ENCODE measurements at places on chromosomes 2 and 18.

- DNase-seq: no peak
Observed at GRCh38 chr18:76435316-76435989, 59.6 kb downstream of the ZNF516 start.

- no peak for DNase-seq
Observed at GRCh38 chr2:241265506-241265905, 50.0 kb downstream of the HDLBP start.

- peak; percentile 37 for DNase-seq
Observed at GRCh38 chr2:1769703-1770422, 25.5 kb upstream of the PXDN start.

DNA sequence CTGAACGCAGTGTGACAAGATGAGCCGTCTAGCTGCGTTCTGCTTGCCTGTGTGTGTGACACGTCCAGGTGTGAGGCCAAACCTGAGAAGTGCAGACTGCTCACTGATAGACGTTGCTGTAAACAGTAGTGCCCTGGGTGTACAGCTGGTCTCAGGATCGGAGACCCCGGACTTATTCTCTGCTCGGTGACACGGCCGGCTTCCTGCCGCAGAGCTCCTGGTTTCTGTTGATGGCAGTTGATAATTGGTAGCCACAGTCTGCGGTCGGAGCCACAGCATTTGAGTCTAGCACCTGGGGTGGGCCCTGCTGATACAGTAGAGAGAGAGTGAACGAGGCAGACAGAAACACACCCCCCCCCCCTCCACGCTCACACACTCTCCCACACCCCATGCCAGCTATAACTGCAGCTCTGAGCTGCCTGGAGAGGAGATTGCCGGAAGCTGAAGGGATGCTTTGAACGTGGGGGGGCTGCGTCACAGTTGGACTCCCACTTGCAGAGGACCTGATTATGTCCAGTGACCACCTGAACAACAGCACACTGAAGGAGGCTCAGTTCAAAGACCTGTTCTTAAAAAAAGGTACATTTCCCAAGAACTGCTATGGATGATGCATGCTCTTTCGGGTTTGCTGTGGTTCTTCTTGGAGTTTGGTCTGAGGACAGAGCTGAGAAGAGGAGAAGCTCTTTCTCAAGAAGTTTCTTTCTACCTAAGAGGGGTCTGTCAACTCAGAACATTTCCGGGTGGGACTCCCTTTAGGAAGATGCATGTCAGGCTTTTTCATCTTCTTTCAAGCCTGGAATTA lies 114.0 kb downstream of the FAM210A start:
- peak; percentile 56 for DNase-seq

- DNase-seq: no peak
Observed at GRCh38 chr18:5214583-5215351, 17.7 kb upstream of the AKAIN1 start.

DNA sequence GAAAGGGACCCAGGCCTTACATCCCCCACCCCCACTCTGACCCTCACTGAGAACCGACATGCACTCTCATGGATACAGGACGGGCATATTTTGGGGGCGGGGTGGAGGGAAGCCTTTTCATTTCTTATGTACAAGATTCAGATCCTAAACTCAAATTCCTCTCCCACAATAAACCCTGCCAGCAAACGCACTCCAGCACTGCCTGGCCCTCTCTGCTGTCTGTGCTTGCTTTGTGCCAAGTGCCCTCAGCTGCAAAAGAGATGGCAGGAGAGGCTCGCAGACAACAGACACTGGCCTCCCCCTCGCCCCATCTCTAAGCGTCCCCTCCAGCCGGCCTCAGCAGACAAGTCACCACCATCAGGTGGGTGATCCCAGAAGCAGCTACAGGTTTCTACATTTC lies 42.4 kb downstream of the FAM168B start:
- DNase-seq: no peak

DNA sequence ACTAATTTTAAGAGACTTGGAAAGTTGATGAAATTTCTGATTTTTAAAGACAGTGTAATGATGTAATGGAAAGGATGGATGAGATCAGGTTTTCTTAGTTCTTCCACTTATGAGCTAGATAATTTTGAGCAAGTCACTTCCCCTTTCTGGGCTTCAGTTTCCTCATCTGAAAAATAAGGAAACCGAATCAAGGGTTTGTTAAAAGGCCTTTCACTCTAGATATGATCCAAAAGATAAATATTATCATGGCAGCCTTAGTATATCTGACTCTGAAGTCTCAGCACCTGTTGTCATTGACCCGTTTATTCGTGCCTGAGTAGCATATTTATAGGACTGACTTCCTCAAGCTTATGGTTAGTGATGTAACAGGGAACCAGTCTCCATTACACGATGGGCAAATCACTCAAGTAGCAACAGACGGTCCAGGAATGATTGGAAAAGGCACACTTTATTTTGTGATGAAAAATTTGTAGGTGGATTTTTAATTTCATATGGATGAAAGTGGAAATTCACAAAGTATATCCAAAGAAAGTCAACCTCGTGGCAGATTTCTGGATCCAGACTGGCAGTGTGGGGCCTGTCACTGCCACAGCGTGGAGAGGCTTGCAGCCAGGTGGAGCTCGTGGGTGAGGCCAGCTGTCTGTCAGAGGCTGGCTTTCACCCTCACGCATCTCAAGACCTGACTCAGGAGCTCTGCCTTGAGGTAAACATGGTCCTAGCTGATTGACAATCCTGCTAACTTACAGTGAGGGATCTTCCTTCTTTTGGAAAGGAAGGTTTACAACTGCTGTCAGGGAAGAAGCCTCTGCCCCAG lies 137.9 kb upstream of the CXCR4 start:
- no peak for DNase-seq

GRCh38 chr2:233692648-233693047 lies at the start of gene UGT1A6:
TSS of gene UGT1A6 (plus strand) at chr2:233692890. CDS start at chr2:233693005, 115 bp downstream.
- no peak for DNase-seq

- DNase-seq: no peak
Observed at GRCh38 chr2:182542501-182543258, 115.8 kb upstream of the PDE1A start.

- DNase-seq: no peak
Observed at GRCh38 chr18:13445241-13445897, 226.8 kb downstream of the LDLRAD4 start.

Data from NCI-H526 (cell line).